ENCODE measurements at places on chromosomes 5 and 9.

DNA sequence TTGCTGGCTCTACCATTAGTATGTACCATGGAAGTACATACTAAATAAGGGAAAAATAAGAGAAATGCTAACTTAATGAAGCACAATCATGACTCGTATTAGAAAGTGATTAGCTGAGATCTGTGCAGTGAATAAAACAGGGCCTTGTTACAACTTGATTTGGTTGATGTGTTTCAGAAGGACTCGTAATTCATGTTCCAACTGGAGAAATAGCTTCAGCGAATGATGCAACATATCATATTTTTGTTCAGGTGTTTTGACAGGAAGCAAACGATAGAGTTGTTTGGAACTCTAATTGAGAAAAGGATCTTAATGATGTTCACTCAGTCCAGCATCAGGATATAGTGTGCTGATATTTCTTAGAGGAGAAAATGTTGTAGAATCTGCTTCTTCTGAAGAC, 474.6 kb upstream of the WWC1 start:
- DNase-seq: no peak

GRCh38 chr5:29016067-29016466, 1977.7 kb upstream of the CDH9 start:
- DNase-seq: no peak

DNA sequence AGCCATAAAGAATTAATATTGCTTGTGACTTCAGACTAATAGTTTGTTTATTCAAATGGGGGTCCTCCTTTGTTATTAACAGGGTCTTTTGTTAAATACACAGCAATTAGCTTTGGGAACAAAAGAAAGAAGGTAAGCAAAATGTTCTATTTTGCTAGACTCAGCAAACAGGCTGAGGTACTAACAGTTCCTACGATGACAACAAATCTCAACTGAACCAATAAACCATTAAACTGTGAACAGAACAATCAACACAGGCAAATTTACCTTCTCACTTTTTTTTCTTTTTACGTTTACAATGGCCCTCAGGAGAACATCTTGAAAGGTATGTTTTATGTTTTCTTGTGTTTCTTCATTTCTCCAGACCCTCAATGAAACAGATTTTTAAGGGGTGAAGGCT, 207.2 kb downstream of the NFIB start:
- no peak for DNase-seq

DNA sequence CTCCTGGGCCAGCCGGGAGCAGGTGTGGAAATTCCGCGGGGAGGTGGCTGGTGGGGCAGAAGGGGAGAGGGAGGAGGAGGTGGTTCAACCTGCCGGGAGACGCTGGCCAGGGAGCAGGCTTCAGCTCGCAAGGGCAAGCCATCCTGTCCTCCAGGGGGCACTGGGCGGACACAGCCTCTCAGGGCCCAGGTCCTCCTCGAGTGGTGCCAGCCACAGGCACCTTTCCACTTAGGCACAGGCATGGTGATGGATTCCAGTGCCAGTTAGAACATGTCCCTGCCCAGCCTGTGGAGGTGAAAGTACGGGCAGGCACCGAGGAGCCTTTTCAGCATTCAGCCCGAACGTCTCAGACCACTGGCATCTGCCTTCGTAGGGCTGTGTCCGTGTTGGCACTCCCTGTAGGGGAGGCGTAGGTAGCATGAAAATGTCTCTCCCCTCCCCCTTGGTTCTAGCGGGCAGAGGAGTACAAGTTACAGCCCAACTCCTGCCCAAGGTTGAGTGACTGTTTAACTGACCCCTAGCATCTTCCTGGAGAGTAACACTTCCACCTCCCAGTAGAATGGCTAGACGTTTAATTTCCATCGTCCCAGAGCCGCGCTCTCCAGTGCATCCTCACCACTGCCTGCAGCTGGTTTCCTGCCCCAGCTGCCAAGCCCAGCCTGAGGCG, 48.9 kb downstream of the DAB2IP start:
- no peak for DNase-seq

DNA sequence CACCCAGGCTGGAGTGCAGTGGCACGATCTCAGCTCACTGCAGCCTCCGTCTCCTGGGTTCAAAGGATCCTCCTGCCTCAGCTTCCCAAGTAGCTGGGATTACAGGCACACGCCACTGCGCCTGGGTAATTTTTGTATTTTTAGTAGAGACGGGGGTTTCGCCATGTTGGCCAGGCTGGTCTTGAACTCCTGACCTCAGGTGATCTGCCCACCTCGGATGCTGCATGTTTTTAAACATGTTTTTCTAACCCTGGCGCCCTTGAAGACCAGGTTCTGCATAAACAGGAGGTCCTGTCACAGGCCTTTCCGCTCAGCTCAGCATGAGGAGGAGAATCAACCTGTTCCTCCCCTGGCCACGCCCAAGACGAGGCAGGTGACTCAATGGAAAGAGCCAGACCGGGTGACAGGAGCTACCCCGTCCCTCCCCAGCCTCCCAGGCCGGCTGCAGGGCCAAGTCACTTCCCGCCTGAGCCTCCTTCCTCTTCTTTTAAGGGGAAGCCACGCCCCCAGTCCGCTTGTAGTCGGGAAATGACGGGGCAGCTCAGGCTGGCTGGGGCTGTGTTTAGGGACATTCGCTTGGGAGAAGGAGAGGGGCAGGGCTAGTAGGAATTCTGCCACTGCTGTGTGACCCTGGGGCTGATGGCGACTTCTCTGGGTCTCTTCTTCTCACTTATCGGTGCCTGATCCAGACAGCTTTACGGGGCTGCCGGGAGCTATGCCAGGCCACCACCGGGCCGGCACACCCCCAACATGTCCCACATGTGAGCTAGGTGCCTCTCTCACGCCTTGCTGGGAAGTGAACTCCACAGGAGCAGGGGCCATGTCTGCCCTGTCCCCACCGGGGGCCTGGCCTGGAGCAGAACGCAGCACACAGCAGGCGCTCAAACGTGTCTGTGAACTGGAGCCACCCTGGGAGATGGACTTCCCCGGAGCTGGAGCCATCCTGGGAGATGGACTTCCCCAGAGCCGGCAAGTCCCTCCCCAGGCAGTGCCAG, 6.1 kb downstream of the NOTCH1 start:
- DNase-seq: peak; percentile 76

DNA sequence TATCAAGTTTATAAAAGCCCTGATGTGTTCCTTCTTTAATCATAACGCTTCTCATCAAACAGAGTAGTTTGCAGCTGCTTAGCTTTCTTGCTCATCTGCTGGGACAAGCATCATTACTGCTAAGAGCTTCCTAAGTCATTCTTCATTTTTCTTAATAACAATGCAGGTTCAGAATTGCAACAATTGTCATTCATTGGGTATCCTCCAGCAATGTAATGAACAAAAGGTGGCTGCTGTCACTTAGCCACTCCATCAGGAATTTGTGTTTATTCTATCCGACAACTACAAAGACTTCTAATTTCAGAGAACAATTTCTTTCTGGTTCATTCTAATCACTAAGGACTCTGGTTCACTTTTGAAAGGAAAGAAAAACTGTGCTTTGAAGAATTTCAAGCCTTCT, 836.7 kb upstream of the CDH10 start:
- no peak for DNase-seq

- DNase-seq: no peak
Observed at GRCh38 chr5:67315082-67315989, 118.7 kb upstream of the CD180 start.

DNA sequence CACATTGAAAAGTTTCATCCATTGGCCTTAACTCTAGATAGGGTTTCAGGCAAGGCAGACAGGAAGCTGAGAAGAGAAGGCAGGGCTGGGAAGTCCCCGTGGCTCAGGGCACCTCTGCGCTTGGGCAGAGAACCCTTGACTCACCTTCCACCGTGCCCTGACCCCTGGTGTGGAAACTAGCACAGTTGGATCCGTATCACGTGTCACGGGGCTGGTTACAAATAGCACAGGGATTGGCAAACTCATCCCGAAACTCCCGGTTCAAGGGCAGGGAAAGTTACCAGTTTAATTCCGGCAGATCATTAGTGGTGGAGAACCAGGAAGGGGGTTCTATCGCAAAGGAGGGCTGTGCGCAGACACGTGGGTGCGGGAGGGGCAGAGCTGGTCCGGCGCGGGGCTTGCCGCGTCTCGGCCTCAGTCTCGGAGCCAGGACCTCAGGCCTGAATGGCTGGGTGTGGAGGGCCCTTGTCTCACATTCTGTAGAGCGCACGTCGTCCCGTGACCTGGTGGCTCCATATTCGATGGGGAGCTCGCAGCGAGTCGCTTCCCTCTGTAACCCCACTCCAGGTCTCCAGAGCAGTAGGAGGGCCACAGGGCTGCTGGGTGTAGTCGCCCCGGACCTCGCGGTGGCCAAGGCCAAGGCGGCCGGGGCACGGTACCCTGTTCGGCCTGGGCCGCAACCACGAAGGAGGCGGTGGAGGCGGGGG, 771 bp upstream of the TMEM171 start:
- DNase-seq: no peak

GRCh38 chr9:99231711-99232110, 9.6 kb downstream of the SEC61B start:
- DNase-seq: no peak

- DNase-seq: no peak
Observed at GRCh38 chr5:67299231-67299735, 102.7 kb upstream of the CD180 start.

DNA sequence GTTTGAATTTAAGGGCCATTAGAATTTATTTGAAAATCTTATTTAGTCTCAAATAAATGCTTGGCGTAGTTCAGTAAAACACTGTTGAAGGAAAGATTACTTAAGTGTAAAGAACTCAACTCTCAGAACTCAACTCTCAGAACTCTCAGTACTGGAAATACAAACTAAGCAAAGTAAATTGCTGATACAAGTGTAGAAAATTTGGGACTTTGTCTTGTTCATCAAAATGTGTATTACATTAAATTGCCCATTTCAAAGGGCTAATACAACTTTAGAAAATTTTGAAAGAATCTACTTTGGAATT, 99.4 kb downstream of the CSNK1G3 start:
- DNase-seq: no peak
